Right renal pelvis (tissue), 4 donors: ENCODE measurements at places on chromosomes 4 and X.

GRCh38 chrX:14015294-14015693 lies 14.4 kb downstream of the GEMIN8 start:
- no peak for DNase-seq

GRCh38 chrX:55919367-55920221 lies 202.0 kb downstream of the RRAGB start:
- no peak for DNase-seq

GRCh38 chrX:21802839-21803238 lies 36.6 kb upstream of the MBTPS2 start:
- no peak for DNase-seq

- DNase-seq: no peak
These were observed 336.7 kb upstream of the ADGRL3 start for GRCh38 chr4:60863442-60863841.

GRCh38 chrX:46404774-46405173 lies 140.4 kb downstream of the ZNF674 start:
- DNase-seq: no peak

- no peak for DNase-seq
These were observed 430 bp downstream of the TRIML1 start for GRCh38 chr4:188139671-188140070.

- DNase-seq: no peak
These were observed 997.2 kb upstream of the SLIT2 start for GRCh38 chr4:19254486-19254885.

GRCh38 chr4:184756399-184756798 lies 22.5 kb upstream of the CENPU start:
- no peak for DNase-seq

- DNase-seq: no peak
These were observed 250.4 kb downstream of the PRDM5 start for GRCh38 chr4:120672076-120672475.

GRCh38 chr4:20480165-20480947 lies 219.9 kb upstream of the PACRGL start:
- no peak for DNase-seq

- DNase-seq: no peak
These were observed 2.8 kb downstream of the DCUN1D4 start for GRCh38 chr4:51845711-51846110.

- DNase-seq: no peak
These were observed 46.5 kb downstream of the EVC start for GRCh38 chr4:5757536-5757935.

DNA sequence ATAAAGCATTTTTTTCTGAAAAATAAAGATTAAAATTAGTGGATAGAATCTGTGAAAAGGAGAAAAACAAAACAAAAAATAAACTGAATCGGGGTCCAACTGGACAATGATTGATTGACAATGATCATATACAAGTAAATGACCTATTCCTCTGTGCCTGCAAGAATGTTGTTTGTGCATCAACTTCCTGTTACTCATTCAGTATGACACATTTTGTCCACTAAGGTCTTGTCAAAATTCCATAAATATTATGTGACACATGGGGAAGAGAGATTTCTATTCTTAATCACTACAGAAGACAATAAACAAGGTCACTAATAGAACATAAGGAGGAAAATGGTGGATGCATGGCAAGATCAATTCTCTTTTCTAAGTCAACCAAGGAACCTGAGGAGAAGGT lies 54.9 kb downstream of the F8 start:
- no peak for DNase-seq

DNA sequence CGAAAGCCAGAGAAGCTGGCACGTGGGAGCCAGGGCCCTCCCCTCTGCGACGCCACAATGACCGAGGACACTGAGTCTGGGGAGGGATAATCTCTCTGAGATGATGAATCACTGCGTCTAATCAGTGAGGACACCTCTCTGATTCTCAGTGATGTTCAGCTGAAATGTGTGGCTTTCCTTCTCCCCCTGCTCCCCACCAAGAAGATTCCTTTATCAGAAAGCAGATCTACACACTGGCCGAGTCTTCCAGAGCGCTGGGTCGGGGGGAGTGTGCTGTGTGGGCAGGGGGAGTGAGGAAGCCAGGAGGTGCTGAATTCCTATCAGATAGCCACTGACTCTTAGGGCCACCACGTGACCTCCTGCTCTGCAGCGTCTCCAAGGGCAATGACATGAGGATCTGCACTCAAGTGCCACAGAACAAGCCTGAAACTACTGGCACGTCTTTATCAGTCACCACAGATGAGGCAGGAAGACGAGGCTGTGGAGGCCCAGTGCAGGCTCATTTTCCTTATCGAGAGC lies 89.2 kb downstream of the GATB start:
- no peak for DNase-seq

- DNase-seq: no peak
These were observed 241.7 kb upstream of the PSAPL1 start for GRCh38 chr4:7676398-7676922.

DNA sequence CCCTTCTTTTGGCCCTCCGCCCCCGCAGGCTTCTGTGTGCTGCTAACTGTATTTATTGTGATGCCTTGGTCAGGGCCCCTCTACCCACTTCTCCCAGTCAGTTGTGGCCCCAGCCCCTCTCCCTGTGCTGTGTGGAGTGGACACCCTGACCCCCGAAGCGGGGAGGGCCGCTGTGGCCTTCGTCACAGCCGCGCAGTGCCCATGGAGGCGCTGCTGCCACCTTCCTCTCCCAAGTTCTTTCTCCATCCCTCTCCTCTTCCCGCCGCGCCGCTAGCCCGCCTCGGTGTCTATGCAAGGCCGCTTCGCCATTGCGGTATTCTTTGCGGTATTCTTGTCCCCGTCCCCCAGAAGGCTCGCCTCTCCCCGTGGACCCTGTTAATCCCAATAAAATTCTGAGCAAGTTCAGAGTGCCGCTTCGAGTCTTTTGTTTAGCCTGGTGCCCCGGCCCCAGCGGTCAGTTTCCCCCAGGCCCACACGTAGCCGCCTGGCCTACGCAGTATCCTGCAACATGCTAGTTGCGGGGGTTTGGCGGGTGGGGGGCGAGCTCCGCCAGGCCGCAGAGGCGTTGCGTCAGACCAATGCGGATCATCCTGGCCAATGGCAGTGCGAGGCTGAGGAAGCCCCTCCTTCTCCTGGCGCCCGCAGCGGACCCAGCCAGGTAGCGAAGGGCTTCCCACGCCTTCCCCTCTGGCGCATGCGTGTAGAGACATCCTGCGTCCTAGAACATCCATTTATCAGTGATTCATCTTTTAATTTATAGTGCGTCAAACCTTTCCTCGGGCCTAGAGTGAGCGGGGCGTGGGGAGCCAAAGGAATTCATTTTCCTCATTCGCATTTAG lies 5.6 kb upstream of the KANTR start:
- DNase-seq: peak; percentile 65

DNA sequence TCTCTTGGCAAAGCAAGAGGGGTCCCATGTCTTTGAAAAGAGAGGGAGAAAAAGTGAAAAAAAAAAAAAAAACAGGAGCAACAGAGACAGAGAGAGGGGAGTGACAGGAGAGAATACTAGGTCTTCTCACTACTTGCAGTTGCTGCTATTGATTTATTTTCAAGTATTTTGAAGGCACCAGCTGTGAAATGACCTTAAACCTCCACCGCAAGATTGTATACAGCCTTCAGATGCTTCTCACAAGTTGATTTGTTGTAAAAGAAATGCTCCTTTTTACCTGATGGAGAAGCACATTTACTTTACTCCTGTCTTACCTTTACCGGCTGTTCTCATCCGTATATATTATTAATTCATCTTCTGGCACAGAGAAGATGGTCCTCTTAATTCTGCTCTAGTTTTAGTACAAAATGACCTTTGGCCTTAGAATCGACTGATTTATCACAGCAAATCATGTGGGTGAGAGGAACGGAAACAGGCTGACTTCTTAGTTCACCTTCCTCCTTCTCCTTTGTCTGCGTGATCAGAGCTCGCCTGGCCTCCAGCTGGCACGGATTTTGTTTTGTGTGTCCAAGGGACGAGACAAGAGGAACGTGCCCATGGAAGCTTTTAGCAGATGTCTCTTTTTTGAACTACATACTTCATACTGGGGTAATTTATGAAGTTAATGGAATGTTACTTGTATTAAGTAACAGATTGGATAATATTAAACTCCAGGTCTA lies 82.4 kb upstream of the PACRGL start:
- DNase-seq: peak; percentile 38

DNA sequence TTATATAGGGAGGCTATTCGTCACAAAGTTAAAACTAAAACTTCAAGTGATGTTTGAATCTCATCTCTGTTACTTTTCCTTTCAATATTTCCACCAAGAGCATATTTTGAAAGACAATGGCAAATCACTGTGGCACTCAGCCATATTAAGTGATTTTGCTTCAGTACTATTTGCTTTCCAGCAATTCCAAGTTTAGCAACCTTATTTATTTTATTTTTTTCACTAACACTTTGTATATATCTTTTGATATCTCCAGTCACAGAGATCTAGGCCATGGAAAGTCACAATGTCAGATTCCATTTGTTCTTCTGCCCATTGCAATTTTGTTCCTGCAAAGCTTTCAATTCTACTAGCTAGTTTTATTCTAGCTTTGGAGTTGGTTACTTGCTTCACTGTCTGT lies 1514.5 kb upstream of the ADGRL3 start:
- no peak for DNase-seq
